ENCODE measurements at places on chromosomes 5 and 9.

DNA sequence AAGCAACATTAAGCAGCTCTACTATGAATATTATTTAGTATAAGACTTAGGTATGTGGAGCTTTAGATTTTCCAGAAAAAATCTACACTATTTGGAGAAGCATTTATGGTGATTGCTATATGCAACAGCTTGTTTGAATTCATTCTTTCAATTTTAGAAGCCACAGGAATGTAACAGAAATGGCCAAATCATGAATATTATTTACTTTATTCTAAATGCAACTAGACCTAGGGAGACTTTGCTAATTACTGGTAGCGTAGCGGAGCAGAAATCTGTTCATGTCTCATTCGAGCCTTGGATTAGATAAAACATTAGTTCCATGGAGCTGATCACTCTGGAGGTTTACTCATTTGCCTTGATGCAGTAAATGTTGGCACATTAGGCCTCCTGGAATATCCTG, 290.2 kb downstream of the ZNF608 start:
- no peak for DNase-seq

GRCh38 chr9:6997330-6997729, 239.6 kb downstream of the KDM4C start:
- no peak for DNase-seq

DNA sequence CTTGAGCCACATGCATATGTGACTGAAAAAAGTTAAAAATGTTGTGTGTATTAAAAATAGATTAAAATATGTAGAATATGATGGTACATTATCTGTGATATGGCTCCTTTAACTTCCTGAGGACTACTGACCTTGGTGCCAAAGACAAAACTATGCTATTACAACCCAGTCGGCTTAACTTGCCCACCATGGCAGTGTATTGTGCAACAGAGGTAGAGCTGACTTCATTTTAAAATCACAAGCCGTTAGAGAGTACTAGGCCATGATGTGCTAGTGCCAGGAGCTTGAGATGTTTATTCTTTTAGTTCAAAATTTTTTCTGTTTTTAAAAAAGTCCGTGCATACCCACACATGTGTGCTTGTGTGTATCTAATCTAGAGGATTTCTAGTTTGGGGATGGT, 46.3 kb downstream of the NAA35 start:
- no peak for DNase-seq

GRCh38 chr5:151628112-151628823, 37.1 kb upstream of the FAT2 start:
- no peak for DNase-seq

- DNase-seq: no peak
Observed at GRCh38 chr5:162384225-162384624, 316.7 kb downstream of the GABRG2 start.

- no peak for DNase-seq
Observed at GRCh38 chr5:169101966-169102365, 199.0 kb downstream of the SLIT3 start.

DNA sequence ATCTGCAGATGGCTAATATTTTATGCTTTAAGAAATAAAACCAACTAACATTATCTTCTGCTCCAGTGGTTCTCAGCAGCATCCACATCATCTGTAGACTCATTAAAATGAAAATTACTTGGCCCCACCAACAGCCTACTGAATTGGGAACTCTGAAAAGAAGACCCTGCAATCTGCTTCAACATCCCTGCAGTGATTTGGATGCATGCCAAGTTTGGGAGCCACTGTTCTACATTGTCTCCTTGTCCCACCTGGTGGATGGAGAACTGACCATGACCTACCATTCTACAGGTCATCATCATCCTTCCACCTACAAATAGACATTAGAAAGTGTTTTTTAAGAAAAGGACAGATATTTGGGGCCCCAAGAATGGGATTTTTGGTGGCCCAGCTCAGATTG, 71.1 kb downstream of the ACER2 start:
- DNase-seq: no peak

DNA sequence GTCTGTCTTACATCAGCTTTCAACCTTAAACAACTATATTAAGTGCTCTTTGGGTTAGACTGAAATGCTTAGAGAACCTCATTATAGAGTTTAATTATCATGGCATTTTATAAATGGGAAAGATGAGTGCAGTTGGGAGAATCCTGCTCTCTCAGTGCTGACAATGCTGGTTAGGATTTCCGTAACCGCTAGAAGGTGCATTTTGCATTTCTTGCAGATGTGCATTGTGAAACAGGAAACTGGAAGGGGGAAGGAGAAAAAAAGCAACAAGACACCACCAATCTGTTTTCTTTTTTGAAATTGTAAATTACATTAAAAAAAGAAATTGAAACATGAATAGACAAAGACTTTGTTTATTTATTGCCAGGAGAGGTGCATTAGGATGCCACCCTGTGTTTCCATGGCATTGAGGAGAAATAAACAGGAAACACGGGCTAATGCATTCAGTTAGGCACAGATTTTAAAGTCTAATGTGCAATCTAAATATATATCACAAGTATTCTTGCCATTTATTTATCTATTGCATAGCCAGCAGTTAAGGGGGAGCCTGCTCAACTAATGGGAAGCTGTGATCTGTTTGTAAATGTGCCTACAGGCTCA, 478.9 kb downstream of the PSAT1 start:
- no peak for DNase-seq

- DNase-seq: no peak
Observed at GRCh38 chr9:129100383-129101169, 10.0 kb downstream of the CRAT start.

DNA sequence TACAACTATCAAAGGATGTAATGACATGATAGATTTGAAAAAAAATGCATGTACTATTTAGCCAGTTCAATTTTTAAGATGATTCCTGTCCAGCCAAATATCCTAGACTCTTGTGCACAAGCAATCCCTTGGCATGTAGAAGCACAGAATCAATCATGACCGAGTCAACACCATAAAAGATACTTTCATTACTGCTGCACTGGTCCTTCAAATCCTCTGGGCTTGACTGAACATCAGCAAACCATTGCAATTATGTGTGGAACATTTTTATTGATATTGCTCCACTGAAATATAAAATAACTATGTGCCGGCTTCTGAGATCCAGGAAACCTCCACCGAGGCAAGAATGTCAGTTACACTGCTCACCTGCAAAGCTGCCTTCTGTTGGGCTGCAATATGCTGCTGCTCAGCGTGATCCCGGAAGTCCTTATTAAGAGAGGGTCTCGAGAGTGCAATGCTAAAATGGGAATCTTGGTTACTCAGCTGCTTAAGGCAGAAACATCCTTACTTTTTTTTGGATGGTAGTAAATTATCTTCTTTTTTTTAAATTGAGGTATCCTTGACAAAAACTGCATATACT, 28.7 kb downstream of the INIP start:
- DNase-seq: no peak

DNA sequence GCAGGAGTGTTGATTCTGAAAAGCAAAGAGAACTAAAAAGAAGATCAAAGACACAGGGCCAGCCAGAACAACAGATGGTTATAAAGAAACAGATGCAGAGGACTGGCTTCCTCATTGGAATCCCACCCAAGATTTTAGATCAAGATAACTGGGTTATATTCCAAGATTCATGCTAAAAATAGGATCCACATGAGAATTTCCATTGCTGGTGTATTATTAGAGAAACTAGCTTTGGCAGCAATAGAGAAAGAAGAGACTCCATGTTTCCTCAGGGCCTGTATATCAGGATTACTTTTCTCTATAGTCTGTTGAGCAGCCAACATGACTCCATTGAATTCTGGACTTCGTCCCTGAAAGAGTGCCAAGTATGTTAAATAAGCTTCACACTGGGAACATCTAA, 367.3 kb downstream of the TUSC1 start:
- no peak for DNase-seq

DNA sequence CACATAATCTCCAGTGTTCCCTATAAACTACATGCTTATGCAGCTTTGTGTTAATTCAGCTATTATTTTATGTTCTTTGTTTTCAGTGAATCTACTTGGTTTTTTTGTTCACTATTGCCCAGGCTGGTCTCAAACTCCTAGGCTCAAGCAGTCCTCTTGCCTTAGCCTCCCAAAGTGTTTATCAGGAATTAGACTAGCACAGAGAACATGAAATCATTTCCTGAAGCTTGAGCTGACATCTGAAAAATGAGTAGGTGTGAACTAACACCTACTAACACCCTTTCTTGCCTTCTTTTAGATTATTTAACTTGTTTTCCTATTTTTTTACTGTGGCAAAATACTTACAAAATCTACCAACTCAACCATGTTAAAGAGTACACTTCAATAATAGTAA, 25.0 kb downstream of the CENPP start:
- DNase-seq: no peak

Data from fibroblast of the conjunctiva (primary cell).